Stimulated activated CD4-positive, alpha-beta T cell treated with anti-CD3 and anti-CD28 coated beads, Interleukin-1b, Interleukin-23, amount 100 ng/mL, for 1 hour (primary cell): ENCODE measurements at places on chromosomes 12 and 14.

DNA sequence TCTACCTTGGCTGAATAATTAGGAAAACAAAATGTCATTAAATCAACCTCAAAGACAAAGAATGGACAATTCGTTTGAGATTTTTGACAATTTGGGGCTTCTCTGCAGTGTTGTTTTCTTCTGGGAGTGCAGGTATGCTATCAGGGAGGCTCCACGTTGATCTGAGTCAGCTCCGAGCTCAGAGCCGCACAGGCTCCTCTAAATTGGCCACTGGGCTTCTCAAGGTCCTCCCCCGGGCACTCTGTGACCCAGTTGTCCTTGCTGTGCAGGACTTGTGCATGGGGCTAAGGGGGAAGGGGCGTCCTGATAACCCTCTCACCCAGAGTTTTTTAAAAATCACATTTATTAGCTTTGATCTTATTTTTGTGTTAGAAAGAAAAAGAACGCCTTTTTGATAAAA lies 52.7 kb downstream of the TBX3 start:
- DNase-seq, result no peak

DNA sequence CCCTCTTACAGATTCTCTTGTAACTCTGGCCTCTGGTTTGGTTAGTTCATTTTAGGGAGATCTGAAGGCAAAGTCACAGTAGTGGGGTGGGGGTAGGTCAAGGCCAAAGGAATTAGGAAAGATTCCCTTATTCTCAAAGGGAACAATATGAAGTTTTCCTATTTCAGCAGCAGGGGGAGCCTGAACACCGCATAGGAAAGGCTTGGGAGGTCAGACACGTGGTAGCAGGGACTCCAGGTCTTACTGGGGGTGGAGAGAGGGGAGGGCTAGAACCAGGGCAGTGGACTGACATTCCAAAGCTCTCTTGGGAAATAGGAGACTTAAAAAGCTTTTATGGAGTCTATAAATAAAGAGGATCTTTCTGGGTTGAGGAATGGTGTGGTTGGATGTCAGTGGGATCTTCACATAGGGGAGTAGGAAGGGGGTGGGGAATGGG lies 1.3 kb downstream of the ZC3H10 start:
- DNase-seq, result no peak

GRCh38 chr12:111256629-111257434 lies 112.1 kb downstream of the PHETA1 start:
- DNase-seq, result no peak

- no peak for DNase-seq
Measured at GRCh38 chr14:68109132-68109900, 289.7 kb downstream of the RAD51B start.

GRCh38 chr14:52356025-52356424 lies 41.9 kb downstream of the PTGER2 start:
- no peak for DNase-seq

- no peak for DNase-seq
Measured at GRCh38 chr12:18146363-18146762, 56.4 kb upstream of the RERGL start.

- no peak for DNase-seq
Measured at GRCh38 chr14:99244941-99245563, 26.9 kb downstream of the BCL11B start.

DNA sequence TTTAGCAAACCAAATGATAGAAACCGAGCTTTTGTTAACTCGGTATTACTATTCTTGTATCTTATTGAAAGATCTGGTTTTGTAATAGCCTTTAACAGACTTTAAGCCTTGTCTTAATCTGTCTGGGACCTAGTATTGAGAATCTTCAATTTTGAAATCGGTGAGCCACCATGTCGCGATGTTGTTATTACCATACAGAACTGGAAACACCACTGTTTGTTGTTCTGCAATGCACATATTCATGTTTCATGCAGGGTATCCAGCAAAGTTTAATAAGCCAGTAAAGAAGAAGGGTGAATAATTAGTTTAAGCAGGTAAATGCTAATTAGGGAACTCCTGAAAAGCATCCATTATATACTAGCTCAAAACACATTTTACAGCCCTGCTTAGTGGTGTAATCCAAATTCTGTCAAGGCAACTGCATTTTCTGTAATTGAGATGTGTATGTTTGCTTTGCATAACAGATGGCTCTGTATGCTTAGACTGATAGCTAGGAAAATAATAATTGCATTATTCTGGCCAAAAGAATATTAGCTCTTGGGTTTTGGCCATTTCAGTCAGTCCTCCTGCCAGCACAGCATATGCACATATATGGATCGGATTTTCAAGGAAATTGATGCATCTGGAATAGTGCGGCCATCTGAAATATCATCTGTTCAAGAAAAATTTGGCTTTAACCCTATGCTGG lies 389.2 kb downstream of the EGLN3 start:
- DNase-seq, result no peak

- DNase-seq, result no peak
Measured at GRCh38 chr12:91094032-91094662, 17.1 kb downstream of the LUM start.

- DNase-seq, result peak; percentile 8
Measured at GRCh38 chr12:13179211-13180074, 17.1 kb upstream of the EMP1 start.

DNA sequence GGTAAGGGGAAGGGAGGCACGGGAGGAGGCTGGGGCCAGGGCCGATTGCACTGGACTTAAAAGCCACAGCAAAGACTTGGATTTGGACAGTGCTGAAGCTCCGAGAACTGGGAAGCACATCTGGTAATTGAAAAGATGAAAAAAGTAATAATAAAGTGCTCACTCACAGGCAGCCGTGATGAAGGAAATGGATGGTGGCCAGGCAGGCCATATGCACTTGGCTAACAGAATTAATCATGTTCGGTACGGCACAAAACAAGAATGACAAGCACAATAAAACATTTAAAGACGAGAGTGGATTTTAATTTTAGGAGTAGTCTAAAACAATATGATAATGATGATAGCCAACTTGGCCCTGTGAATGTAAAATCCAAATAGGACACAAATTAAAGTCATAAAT lies 154.3 kb downstream of the VRK1 start:
- DNase-seq, result no peak

- no peak for DNase-seq
Measured at GRCh38 chr14:58639842-58640484, 2.2 kb downstream of the DACT1 start.

DNA sequence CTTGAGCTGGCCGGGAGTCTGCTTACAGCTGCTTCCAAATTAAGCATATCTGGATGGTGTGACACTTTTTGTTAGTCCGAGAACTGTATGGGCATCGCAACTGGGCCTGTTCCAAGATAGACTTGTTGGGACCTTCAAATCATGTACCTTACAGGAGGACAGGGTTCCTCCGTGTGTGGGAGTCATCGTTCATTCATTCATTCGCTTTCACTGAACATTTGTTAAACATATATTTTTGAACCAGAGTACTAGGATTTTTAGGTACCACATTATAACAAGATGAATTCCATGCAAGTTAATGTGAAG lies 387 bp upstream of the IPO8 start:
- DNase-seq, result no peak

DNA sequence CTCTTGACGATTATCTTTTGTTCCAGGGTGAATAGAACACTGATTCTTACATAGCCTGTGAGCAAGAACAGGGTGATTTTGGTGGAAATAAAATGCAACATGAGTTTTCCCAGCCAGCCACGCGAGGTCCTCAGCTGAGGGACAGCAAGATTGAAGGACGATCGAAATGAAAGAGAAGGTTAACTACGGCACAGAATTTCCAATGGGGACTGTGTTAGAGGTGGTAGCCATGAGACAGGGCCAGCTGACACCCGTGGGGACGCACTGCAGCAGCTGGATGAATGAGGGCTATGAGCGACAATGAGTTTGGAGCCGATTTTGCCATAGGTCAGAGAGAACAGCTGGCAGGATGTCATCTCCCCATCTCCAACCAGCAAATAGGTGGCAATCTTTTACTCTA lies 243.4 kb upstream of the PELI2 start:
- no peak for DNase-seq

DNA sequence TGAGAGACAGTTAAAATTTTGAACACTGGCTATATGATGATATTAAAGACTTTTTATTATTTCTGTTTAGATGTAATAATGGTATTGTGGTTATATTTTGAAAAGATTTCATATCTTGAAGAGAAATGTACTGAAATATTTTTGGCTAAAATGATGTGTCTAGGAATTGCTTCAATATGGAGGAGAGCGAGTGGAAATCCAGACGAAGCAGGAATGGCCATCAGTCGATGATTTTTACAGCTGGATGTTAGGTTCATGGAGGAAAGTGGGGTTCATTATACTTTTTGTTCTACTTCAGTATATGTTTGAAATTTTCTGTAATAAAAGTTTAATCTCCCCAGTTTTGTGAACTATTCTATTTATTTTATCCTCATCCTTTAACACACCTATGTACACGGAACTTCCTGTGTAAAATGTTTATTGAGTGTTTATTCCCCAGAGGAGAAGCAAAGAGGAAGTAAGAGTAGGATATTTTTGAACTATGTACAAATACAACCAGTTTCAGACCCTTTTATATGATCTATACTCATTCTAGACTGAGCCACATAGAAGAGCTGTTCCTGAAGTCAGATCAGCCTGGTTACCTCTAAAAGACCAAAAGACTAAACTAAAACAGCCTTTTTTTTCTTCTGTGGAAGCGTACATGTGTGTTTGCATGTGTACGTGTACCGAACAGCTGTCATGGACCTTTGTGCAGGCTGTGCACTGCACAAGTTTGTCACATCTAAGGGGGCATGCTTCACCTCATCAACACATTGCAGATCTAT lies 211.0 kb upstream of the NUDT4 start:
- no peak for DNase-seq

DNA sequence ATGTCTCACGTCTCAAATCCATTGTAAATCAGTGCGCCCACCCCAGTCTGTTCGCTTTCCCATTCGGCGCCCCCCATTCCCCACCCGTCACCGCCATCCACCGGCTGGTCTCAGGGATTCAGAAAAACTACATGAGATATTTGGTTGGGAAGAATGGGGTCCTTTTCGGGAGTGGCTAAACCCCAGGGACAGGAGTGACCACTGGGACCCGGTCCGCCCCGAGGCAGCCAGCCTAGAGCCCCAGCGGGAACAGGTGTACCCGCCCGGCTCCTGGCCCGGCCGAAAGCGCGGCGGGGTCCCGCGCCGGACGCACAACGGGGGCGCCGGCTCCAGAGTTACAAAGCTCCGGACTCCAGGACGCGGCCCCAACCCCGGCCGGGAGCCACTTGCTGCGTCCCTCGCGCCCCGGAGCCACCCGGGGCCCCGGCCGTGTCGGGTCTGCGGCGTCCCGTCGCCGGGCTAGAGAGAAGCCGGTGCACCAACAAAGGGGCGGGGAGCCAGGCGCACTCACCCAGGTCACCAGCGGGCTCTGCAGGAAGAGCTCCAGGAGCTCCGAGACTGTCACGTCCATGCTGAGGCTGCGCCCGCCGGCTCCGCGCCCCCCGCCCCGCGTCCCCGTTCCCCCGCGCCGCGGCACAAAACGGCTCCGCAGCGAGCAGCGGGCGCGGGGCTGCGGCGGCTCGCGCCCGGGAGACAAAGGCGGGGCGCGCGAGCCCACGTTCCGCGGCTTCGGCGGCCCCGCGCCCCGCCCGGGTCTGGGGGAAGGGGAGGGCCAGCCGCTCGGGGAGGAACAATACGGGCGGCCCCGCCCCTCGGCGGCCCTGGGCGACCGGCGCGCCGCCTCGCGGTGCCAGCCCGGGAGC lies at the start of gene CCDC88C:
TSS of gene CCDC88C (minus strand) at position 701 of the 863 bp plus-strand sequence. CDS start at position 571, 130 bp downstream.
- DNase-seq, result no peak

DNA sequence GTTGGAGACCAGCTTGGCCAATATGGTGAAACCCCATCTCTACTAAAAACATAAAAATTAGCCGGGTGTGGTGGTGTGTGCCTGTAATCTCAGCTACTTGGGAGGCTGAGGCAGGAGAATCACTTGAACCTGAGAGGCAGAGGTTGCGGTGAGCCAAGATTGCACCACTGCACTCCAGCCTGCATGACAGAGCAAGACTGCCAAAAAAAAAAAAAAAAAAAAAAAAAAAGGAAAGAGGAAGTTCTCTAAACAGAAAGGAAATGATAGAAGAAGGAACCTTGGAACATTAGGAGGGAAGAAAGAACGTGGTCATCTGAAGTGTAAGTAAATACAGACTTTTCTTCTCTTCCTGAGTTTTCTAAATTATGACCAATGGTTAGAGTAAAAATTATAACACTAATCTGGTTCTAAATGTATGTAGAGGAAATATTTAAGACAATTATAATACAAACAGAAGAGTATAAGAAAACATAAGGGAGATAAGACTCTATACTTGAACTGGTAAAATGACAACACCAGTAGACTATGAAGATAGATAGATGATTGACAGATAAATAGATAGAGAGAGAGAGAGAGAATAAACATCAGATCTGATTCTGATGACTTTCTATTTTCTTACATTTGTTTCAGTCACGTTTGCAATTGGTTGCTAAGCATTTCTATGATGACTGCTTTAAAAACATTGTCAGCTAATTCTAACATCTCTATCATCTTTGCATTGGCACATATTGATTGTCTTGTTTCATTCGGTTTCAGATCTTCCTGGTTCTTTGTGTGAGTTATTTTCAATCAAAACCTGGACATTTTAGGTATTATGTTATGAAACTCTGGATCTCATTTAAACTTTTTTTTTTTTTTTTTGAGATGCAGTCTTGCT lies 12.9 kb upstream of the CORO1C start:
- no peak for DNase-seq

DNA sequence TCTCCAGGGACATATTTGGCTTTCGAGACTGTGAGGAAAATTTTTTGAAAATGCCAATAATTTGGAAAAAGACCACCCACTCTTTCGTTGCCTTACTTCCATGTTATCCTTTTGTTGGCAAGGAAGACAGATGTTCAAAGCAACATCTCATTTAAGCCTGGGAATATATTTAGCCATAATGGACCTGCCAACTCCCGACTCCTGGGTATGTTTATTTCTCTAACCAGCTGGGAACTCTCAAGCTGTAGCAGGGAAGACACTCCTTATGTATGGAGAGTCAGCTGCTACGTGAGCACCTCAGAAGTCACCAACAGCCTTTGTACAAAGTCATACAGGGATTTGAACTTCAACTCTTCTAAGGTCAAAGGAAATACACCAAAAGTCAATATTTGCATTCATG lies 96.5 kb upstream of the DAAM1 start:
- DNase-seq, result no peak

- no peak for DNase-seq
Measured at GRCh38 chr14:22333422-22334274, 255.4 kb downstream of the DAD1 start.

- no peak for DNase-seq
Measured at GRCh38 chr12:62082448-62082847, 177.8 kb upstream of the USP15 start.
